ENCODE measurements at places on chromosomes 16 and 17. TPM values are rescaled to one million over a fixed set of nuclear protein-coding genes. Genes with fewer than 3 reads are reported as not detected.

DNA sequence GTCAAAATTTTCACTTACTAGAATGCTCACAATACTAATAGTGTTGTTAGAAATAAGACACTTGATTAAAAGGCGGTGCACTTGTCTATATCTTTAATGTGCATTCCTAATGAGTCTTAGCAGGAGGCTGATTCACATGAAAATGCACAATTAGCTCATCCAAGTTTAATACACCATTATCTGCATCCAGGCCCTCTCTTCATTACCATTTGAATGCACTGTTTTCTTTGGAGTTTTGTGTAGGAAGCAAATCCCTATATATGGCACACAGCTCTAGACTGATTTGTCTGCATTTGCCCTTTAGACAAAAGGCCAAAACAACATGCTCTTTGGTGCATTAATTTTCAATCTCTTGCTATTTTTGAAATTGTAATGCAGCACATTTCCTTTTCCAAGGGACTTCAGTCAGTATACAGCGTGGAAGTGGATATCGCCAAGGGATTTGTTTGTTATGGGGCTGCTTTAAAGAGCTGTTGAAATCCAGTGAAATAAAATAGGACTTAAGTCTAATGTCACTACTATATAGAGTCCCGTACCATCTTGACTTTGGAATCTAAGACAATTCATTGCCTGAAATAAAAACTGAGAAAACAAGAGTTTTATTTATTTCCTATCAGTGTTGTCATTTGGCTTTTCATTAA is 257.6 kb upstream of the CPHXL start:
- no peak for DNase-seq

Gene FOXO3B
- polyA plus RNA-seq, result 3.1 TPM

Gene MYOCD
- polyA plus RNA-seq, result 0.70 TPM

DNA sequence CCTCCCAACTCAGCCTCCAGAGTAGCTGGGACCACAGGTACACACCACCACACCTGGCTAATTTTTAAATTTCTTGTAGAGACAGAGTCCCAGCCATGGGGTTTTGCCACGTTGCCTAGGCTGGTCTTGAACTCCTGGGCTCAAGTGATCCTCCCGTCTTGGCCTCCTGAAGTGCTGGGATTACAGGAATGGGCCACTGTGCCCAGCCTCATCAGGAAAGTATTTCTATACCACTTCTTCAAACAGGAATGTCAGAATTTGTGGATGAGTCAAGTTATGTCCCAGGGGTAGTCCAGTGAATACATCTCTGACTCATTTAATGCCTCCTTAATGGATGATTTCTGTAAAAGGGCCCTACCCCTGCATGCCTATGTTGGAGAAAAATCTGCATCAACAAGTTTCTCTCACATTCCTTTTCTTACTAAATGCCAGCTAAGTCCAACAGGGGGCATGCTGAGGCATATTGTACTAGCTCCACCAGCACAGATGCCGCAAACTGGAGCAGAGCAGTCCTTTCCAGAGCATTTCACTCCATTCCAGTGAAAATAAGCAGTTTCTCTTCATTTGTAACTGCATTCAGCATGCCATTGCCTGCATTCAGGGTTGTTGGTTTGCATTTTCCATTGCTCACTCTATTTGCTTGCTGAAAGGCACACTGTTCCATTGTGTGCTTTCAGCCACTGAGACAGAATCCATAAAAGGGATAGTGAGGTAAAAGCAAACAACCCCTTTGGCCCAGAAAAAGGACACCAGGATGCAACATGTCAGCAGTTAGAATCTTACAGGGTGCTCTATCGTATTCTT is 5.3 kb upstream of the CAVIN1 start:
- no peak for DNase-seq

Gene NPTX1
- 0.22 TPM for polyA plus RNA-seq

- no peak for DNase-seq
Measured at GRCh38 chr17:76360461-76360860, 6.7 kb upstream of the PRPSAP1 start.

- DNase-seq, result no peak
Measured at GRCh38 chr17:50316016-50316587, 29.8 kb upstream of the XYLT2 start.

Gene TEKT5
- polyA plus RNA-seq, result 0.20 TPM

GRCh38 chr16:69463876-69464275 is 39.5 kb downstream of the CYB5B start:
- no peak for DNase-seq

DNA sequence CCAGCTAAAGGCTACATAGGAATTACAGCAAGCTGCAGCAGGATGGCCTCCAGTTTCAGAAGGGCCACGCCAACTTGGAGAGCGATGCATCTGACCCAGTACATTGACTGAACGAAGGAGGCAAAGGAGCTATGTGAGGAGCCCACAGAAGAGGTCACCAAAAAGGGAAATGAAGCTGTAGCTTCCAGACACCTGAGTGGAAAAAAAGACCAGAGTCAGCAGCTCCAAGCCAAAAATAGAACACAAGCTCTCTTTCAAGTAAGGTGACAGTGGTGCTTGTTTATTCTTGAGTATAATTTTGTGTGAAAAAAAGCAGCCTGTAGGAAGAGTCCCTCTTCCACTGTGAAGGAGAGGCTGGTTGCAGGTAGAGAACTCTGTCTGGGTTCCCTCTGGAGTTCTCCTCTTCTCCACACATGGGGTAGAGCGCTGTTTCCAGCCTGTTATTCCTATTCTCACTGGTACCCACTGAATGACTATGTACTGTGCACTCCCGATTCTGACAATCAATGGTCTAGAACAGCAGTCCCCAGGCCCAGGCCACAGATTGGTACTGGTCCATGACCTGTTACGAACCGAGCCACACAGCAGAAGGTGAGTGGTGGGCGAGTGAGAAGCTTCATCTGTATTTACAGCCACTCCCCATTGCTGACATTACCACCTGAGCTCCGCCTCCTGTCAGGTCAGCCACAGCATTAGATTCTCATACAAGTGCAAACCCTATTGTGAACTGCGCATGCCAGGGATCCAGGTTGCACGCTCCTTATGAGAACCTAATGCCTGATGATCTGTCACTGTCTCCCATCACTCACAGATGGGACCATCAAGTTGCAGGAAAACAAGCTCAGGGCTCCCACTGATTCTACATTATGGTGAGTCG is 15.1 kb downstream of the CCL4 start:
- no peak for DNase-seq

DNA sequence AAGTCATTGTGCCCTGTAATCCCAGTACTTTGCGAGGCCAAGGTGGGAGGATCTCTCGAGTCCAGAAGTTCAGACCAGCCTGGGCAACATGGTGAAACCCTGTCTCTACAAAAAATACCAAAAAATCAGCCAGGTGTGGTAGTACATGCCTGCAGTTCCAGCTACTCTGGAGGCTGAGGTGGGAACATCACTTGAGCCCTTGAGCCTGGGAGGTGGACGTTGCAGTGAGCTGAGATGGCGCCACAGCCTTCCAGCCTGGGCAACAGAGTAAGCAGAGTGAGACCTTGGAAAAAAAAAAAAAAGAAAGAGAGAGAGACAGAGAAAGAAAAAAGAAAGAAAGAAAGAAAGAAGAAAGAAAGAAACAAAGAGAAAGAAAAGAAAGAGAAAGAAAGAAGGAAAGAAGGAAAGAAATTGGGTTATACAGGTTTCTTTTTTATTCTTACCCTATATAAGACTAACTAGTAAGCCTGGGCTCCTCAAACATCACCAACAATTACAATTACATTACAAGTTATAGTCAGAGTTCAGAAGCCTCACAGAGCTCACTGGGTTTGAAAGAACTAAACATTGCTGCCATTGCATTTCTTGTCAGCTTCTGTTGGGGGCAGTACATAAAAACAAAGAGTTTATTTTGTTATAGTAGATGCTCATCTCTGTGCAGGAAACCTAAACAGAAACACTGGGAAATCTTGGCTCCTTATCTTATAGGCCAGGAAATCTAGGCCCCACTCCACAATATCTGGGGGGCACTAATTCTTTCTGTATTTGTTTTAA is 6.7 kb upstream of the ABCA9 start:
- no peak for DNase-seq

DNA sequence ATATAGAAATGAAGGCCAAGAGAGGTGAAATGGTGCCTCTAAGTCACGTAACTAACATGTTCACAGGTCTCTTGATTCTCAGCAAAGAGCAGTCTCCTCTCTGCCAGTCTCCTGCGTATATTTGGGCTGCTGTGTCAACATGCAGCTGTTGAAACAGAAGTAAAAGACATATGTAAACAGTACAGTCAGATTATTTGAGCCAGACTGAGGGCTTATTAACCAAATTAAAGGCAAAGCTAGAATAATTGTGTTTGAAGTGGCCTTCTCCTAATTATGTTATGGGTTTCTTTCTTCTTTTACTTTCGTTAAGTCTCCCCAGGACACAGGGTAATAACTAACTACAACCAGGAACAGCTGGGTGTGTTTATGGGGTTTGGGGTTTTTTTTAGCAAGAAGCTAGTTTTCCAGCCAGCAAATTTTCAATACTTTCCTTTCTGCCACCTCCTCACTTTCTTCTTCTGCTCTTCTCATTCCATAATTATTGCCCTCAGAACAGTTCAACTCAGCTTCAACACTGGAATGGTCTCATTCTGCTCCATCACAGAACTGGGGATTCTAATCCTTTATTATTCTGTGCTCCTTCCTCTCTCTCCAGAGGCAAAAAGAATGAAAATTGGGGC is 18.4 kb downstream of the G6PC1 start:
- no peak for DNase-seq

- DNase-seq, result no peak
Measured at GRCh38 chr16:6160871-6161270, 1063.3 kb upstream of the EEF2KMT start.

Data from forelimb muscle (tissue), 1 donor.